PC-3 (cell line): ENCODE measurements at places on chromosomes 4 and X. TPM values are rescaled to one million over a fixed set of nuclear protein-coding genes. Genes with fewer than 3 reads are reported as not detected.

ODAPH gene
- not detected in 2 replicates for total RNA-seq

GRPEL1 gene
- 74.5 and 121 TPM in 2 replicates for total RNA-seq

DNA sequence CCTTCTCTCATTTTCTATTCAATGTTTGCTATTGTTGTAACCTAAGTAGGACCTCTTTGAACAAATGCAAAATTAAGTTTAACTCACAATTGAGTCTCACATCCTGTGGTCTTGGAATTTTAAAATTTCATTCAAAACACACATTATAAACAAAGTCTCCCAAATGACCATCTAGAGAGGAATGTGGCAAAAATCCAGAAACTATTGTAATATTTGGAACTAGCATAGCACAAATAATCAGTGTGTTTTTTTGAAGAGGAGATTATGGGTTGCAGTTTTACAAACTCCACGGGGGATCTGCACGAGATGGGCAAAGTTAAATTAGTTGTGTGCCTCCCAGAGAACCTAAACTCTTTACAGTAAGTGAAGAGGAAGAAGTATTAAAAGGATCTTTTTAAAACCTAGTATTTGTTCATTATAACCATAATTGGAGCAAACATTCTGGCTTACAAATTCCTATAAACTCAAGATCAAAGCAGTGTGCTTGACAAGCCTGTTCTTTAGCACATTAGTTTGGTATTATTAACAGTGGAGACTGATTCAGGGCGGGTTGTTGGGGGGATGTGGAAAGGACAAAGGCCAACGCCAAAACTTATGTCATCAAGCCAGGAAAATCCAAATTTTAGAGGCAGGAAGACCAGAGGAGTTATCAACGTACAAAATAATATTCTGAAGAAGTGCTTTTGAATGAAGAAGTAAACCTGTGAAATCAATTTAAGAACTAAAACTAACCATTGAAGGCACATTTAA, 22.4 kb upstream of the RBPJ start:
- no peak overlapping the region for H3K4me3 ChIP-seq
- peaks cover 21% of the 10 kb centered on the region for H3K4me1 ChIP-seq
- no peaks in the 10 kb centered on the region for H3K36me3 ChIP-seq
- peak; percentile 71 for DNase-seq
- peak overlapping the region; percentile 27 for H3K27ac ChIP-seq
- no peaks in the 10 kb centered on the region for H3K27me3 ChIP-seq

GRCh38 chr4:127781300-127782024, 660 bp upstream of the HSPA4L start:
- H3K4me3 ChIP-seq, result peak overlapping the region; percentile 77
- peak overlapping the region; percentile 32; the same call in 1 of the 2 replicates for H3K27ac ChIP-seq
- peak; percentile 27 for DNase-seq
- no peaks in the 10 kb centered on the region for H3K36me3 ChIP-seq
- 0 out of 2 replicates have a peak, but pooled peaks cover 7% of the 10 kb centered on the region for H3K4me1 ChIP-seq
- H3K27me3 ChIP-seq, result no peaks in the 10 kb centered on the region

GRCh38 chr4:23324021-23324690, 565.7 kb downstream of the PPARGC1A start:
- peak overlapping the region; percentile 53 for H3K27ac ChIP-seq
- H3K4me3 ChIP-seq, result no peak overlapping the region
- peaks cover 20% of the 10 kb centered on the region for H3K4me1 ChIP-seq
- no peaks in the 10 kb centered on the region for H3K27me3 ChIP-seq

DNA sequence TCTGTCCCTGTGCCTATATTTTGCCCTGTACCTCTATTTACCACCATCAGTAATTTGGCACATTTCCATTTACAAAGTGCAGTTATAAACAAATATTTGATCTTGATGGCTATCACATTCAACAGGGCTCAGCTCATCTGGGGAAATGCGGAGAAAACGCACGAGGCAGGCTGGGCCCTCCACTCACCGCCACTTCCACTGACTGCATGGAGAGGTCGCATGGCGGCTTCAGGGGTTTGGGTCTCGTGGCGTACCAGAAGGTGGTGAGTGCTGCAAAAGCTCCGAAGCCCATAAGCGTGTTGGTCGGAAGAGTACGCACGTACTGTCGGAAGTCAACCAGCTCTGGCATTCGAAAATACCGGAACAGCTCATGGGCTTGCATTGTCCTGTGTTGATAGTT, 22.6 kb downstream of the ACSL1 start:
- H3K27ac ChIP-seq, result no peak overlapping the region
- H3K27me3 ChIP-seq, result no peaks in the 10 kb centered on the region
- peaks cover 42% of the 10 kb centered on the region for H3K4me1 ChIP-seq
- no peaks in the 10 kb centered on the region for H3K36me3 ChIP-seq
- H3K4me3 ChIP-seq, result no peak overlapping the region

GRCh38 chr4:102478186-102478585, 23.0 kb upstream of the NFKB1 start:
- H3K36me3 ChIP-seq, result no peaks in the 10 kb centered on the region
- no peak for DNase-seq
- no peaks in the 10 kb centered on the region for H3K4me1 ChIP-seq
- no peaks in the 10 kb centered on the region for H3K27me3 ChIP-seq
- no peak overlapping the region for H3K27ac ChIP-seq
- no peak overlapping the region for H3K4me3 ChIP-seq

DNA sequence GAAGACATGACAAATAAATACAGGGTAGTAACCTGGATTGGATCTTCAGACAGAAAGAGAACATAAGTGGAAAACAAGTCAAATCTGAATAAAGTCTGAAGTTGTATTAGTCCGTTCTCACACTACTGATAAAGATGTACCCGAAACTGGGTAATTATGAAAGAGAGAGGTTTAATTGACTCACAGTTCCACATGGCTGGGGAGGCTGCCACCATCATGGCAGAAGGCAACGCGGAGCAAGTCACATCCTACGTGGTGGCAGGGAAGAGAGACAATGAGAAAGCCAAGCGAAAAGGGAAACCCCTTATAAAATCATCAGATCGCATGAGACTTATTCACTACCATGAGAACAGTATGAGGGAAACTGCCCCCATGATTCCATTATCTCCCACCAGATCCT, 82.8 kb downstream of the USP46 start:
- H3K4me1 ChIP-seq, result peaks cover 14% of the 10 kb centered on the region
- no peak overlapping the region for H3K4me3 ChIP-seq
- no peaks in the 10 kb centered on the region for H3K27me3 ChIP-seq
- H3K36me3 ChIP-seq, result no peaks in the 10 kb centered on the region
- no peak for DNase-seq
- H3K27ac ChIP-seq, result no peak overlapping the region

DNA sequence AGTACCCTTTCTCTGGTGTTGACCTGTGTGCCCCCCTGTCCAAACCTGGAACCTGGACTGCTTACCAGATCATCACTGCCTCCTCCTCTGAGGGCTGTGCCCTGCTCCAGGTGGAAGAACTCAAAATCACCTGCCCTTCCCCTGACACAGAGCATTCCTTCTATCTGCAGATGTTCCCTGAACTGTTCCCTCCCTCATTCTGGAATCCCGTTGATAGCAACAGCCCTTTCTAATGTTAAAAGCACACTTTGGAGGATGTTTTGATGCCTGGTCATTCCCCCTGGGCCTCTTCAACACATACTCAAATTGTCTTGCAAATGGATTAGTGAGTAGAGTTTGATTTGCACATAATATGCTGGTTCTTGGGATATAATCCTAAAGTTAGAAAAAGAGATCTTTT, 225.8 kb downstream of the FGF13 start:
- H3K4me3 ChIP-seq, result no peak overlapping the region
- no peaks in the 10 kb centered on the region for H3K4me1 ChIP-seq
- no peaks in the 10 kb centered on the region for H3K36me3 ChIP-seq
- H3K27me3 ChIP-seq, result no peaks in the 10 kb centered on the region
- DNase-seq, result no peak
- H3K27ac ChIP-seq, result no peak overlapping the region
